ENCODE measurements at places on chromosomes 1 and 21. TPM values are rescaled to one million over a fixed set of nuclear protein-coding genes. Genes with fewer than 3 reads are reported as not detected.

DNA sequence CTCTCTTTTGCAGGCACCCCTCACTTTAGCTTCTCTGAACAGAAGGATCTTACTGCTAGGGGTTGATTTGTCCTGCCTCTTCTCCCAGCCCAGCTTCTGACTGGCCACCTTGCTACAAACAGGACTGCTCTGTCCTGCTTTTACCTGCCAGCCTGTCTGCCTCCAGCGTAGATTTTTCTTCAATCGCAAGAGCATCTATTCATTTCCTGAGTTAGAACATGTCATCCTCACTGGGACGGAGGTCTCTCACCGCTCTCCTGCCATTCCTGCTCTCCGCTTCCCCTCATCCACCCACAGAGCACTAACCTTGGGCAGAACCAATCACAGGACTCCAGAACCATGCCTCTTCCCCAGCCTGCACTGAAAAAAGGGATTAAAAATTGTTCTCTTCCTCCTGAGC lies 3.5 kb upstream of the ATP1B1 start:
- H3K4me3 ChIP-seq, result no peak overlapping the region
- peaks cover 20% of the 10 kb centered on the region for H3K4me1 ChIP-seq
- H3K27me3 ChIP-seq, result peaks cover 2% of the 10 kb centered on the region
- no peak for DNase-seq
- H3K36me3 ChIP-seq, result no peaks in the 10 kb centered on the region

DNA sequence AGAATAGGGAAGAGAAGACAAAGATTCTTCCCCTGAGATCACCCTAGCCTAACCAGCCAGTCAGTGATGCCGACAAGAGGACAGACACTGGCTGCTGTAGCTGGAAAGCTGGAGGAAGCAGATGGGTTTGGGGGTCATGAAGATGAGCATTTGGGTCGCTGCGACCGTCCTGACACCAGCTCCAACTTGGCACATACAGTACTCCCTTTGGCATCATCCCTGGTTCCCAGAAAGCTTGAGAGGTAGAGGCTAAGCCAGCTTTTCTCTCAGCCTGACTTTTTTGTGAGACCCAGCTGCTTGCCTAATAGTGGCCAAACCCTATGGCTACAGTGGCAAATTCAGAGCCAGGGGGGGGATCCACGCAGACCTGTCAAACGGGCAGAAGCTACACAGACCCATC lies 43.0 kb upstream of the IKBKE start:
- no peak overlapping the region for H3K27ac ChIP-seq
- H3K4me1 ChIP-seq, result no peaks in the 10 kb centered on the region
- H3K36me3 ChIP-seq, result peaks cover 17% of the 10 kb centered on the region
- no peaks in the 10 kb centered on the region for H3K27me3 ChIP-seq

The LCE1C gene
- total RNA-seq, result not detected

The SYDE2 gene
- total RNA-seq, result not detected

The SERPINC1 gene
- total RNA-seq, result 0.48 TPM
